ENCODE measurements at places on chromosomes 4 and X.

GRCh38 chrX:99242001-99242400 is 1168.1 kb downstream of the PCDH19 start:
- no peak for DNase-seq

DNA sequence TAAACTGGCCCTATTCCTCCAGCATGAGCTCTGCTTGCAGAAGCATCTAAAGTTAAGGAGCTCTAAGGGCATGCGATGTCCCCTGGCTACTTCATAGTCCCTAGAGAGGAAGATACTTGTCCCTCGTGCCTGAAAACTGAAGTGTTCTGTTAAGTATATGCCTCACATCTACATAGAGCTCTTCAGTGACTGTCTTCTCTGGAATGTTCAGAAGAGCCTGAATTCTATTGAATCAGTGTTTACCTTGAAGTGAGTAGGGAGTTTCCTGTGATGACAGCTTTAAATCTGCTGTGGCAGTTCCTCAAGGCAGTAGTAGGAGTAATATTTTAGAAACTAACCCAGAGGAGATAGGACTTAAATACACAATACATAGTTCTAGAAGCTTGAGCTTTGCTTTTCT is 111.2 kb downstream of the ZNF518B start:
- DNase-seq = no peak

- DNase-seq = no peak
Observed at GRCh38 chrX:149633511-149633910, 1.9 kb upstream of the TMEM185A start.

DNA sequence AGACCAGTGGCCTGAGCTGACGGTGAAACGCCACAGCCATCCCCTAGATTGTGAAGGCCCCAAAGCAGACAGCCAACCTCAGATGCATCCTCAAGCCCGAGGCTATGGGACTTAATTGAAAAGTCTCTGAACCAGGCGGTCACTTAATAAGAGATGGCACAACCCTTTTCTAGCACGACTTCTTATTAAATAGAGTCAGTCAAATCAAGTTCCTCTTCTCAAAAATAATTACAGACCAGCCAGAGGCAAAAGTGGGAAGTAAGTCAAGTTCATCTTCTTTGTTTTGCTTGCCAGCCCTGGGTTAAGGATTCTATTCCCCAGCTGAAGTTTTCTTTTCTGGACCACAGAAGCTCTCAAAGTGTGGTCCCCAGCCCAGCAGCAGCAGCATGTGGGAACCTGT is 9.7 kb upstream of the SH3KBP1 start:
- DNase-seq = no peak

DNA sequence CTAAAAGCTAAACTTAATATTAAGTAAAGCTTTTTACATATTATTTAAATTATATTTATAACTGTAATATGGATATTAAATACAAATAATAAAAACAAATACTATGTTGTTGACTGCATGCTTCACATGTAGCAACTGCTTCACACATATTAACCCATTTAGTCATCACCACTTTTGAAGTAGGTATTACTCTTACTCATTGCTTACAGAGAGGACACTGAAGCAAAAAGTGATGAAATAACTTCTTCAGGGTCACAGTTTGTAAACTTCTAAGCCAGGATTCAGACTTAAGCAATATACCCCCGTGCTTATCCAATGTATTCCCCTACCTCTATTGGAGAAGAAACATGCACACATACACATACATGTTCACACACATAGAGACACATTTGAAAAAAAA is 166.6 kb downstream of the DKK2 start:
- no peak for DNase-seq

DNA sequence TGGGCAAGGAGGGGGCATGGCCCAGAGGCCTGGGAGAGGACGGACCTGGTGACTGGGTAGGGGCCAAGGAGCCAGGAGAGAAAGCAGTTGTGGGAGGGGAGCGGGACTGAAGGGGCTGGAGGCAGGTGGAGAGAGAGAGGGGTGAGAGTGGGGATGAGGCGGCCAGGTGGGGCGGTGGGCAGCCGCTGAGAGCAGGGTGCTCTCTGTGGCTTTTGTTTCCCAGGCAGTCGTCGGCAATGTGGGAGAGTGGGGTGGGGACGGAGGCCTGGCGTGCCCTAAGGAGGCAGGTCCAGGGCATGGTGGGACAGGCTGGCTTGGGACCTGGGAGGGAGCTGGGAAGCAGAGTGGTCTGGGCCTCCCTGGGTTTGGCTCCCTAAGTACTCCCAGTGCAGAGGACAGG is 3.2 kb upstream of the ATP2B3 start:
- DNase-seq = no peak

DNA sequence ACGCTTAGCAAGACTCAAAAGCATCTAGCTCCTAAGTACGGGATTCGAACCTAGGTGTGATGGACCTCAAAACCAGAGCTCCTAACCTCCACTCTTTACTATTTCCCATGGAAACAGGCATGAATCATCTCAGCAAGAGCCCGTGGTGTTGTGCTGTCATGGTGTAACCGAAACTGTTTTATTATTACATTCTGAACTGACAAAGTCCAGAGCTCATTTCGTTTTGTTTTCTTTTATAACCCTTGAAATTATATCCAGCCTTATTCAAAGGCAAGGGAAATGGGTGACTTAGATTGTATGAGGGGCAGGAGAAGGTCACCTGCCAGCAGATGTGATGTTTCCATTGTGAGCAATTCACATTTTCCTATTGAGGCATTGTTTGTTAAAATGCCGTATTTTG is 301.1 kb downstream of the FRMPD4 start:
- DNase-seq = no peak

GRCh38 chrX:15947648-15948317 is 93.2 kb upstream of the AP1S2 start:
- DNase-seq = peak; percentile 42

GRCh38 chrX:13719192-13719856 is 15.1 kb downstream of the TRAPPC2 start:
- DNase-seq = no peak

DNA sequence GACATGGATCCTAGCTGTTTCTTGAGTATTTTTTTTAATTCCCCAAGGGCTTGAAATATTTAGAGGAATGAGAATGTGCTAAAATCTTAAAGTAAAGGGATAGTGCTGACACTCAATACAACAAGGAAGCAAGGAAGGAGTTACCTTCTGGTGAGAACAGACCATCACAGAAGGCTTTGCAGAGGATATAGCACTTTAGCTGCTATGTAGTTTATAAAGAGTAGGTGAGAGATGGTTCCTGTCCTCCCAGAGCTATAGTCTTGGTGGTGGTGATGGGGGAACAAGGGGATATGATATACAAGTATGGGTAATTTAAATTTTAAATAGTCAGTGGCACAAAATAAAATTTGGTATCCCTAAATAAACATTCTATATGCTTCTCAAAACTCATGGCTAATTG is 47.6 kb downstream of the MTHFD2L start:
- DNase-seq = no peak

DNA sequence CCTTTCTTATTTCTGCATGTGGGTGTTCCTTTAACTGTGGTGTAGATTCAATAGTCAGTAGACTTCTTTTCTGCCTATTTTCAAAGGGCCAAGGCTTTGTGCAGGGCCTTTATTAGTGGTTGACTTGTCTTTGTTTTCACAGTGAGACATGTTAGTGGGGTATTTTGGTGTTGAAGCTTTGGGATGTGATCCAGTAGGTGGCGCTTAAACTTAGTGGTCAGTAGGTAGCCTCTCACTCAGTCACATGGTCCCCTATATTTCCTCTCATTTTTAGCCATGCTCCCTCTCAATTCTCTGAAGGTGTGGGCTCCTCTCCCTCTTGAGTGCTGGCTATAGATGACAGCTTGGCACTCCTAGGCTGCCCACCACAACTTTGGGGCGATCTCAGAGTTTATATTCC is 23.4 kb upstream of the SLC10A7 start:
- DNase-seq = no peak

DNA sequence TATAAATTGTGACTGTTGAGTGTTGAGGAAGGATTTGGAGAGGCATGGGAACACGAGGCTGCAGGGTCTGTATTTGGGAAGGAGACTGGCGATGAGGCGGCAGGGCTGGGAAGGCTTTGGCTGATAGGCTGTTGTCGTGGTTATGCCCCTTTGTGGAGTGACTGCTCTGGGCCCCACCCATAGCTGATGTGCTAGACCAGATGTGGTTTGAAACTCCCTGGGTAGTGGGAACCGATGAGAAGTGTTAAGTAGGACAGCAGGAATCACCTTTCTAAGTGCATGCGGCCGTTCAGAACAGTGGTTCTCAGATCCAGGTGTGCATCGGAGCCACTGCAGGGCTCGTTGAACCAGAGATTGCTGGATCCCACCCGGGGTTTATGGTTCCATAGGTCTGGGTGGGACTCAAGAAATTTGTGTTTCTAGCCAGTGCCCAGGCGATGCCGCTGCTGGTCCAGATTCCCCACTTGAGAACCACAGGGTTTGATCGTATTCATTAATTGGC is 42.3 kb downstream of the TBC1D14 start:
- no peak for DNase-seq
